ENCODE measurements at places on chromosomes 7 and 10.

DNA sequence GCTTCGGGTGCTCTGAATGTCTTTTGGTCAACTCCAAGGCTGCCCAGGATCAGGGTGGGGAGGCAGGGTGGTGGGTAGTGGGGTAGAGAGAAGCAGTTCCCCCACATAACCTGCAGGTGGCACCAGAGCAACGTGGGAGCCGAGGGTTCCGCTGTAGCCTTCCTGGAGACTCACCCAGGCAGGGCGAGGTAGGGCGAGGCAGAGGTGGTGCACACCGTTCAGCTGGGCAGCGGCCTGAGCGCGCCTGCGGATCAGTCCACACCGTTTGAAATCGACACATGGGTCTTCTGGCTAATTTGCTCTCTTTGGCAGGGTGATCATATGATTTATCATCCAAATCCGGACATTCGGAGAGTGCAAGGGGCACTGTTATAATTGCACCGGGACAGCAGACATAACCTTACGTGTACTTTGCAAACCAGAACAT lies 41.4 kb upstream of the MAP3K8 start:
- DNase-seq: peak; percentile 84

- DNase-seq: no peak
Measured at GRCh38 chr10:65798133-65798532, 1127.7 kb upstream of the LRRTM3 start.

- DNase-seq: no peak
Measured at GRCh38 chr7:46613116-46613515, 692.0 kb upstream of the IGFBP3 start.

GRCh38 chr10:3455385-3456334 lies 283.1 kb upstream of the PITRM1 start:
- DNase-seq: no peak

GRCh38 chr7:11742496-11742895 lies 89.5 kb downstream of the THSD7A start:
- DNase-seq: no peak

- DNase-seq: no peak
Measured at GRCh38 chr10:29859521-29860130, 199.8 kb downstream of the JCAD start.

GRCh38 chr7:122588621-122589020 lies 110.3 kb downstream of the RNF133 start:
- DNase-seq: no peak

GRCh38 chr7:33825644-33826043 lies 79.7 kb upstream of the BMPER start:
- no peak for DNase-seq

DNA sequence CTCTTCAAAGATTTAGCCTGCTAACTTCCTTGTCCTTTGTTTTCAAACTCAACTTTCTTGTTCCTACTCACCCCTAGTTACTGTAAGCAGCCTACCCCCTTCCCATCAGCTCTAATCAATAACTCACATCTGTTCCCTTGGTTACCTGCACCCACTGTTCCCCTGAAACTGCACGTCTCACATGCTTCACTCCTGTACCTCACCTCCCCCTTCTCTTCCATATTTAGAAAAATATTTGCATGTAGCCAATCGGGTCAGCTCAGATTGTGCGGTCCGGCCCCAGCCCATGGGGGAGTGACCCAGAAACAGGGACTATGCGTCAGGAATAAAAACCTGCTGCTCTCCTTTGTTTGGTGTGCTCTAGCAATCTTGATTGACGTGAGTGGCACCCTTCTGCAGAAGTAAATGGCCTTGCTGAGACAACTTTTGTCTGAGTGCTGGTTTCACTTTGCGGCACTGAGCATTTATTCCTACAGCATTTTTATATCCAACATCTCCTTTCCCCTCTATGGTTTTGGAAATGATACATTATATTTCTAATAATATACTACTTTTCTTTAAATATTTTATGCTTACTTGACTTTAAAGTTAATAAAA lies 21.1 kb upstream of the FAM221A start:
- DNase-seq: no peak

- DNase-seq: no peak
Measured at GRCh38 chr7:47455872-47456185, 126.1 kb downstream of the TNS3 start.
